ENCODE measurements at places on chromosomes 16 and 17.

DNA sequence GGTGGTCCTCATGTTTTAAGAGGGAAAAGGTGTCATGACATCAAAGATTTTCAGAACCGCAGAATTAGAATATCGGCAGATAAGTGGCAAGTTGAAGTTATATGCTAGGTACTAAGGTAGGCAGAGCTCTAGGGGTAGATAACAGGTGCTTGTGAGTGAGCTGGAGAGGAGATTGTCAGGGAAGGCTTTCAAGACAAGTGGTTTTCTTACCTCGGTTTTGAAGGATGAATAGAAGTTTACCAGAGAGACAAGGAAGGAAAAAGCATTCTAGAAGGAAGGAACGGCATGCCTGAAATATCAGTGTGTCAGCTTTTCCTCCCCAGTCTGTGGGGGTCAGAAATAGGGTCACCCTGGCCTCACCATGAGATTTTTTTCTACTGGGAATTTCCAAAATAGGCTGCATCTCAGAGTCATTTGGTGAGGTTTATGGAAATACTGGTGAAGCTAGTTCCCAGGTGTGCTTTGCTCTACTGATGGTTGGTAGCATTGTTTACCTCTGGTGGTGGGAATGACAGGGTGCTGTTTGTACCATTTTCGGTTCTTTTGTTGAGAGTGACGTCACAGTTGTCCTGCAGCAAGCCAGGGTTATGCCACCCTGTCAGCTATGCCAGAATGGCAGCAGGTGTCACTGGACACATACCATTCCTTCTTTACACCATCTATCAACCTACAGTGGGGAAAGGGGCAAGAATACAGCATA lies 112.5 kb downstream of the MSI2 start:
- no peak for DNase-seq

DNA sequence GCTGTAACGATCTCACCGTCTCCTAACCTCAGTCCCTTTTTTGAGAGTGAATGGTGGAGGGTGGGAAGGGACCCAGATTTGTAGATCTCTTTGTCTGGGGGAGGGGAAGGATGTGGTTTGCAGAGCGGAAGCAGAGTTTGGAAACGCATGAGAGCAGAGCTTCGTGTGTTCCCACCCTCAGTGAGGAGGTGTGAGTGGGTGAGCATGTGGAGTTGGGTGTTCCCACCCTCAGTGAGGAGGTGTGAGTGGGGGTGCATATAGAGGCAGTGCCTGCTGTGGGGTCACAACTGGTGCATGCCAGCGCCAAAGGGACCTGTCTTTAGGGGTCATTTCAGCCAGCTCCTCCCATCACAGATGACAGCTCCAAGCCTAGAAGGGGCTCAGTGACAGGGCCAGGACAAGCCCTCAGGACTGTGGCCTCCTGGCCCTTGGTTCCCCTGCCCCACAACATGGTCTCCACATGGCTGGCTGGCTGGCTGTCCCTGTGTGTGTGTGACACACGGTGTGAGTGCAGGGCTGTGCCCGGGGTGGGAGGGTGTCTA lies 1.8 kb upstream of the CISD3 start:
- DNase-seq, result peak; percentile 75

GRCh38 chr17:1078831-1079561 lies 82.1 kb downstream of the TIMM22 start:
- no peak for DNase-seq

DNA sequence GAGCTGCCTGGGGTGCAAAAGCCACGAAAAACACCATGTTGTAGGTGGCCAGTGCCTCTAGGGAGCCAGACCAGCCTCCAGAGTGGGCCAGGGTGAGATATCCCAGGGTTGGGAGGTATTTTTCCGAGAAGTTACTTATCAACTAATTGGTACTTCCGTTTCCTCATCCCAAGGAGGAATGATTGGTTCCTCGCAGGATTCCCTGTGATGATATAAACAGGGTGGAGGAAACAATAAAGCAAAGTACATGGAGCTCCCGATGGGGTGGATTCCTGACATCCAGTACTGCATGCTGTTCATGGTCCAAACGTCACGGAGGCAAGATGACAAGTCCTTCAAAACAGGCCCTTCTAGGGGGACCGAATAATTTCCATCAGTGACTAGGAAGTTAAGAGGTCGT lies 39.4 kb upstream of the FOXF1 start:
- DNase-seq, result no peak

DNA sequence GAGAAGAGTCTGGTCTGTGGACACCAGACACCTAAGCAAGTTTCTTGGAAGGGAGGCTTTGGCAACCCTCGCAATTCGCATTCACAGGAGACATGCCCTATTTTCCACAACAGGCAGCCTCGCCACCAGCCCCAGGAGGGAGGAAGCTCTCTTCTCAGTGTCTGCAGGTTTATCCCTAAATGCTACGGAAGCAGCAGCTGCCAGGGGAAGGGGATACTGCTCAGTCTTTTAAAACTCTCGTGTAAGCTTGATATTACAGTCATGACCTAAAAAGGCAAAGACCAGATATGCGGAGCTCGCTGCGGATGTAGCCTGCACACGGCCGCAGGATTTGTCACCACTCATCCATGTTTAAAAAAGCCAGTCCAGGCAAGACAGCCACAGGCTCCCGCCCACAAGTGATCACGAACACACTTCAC lies 159.2 kb upstream of the RPH3AL start:
- DNase-seq, result no peak

DNA sequence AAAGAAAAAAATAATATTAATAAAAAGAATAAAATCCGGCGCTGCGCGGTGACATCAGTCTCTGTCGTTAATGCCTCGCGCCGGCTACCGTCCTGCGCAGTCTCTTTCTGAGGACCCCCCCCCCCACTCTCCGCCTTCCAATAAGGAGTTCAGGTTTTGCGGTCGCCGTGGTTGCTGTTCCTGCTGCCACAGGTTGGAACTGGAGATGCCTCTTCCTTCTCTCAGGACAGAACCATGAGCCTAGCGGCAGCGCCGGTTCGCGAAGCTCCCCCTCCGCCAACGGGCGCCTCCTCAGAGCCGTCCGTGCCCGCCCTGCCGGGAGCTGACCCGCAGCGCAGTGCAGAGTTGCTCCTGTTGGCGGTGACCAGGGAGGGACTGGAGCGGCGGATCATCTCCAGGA lies 2093.4 kb downstream of the TP53TG3F start:
- no peak for DNase-seq

- peak; percentile 61 for DNase-seq
These were observed 13.1 kb downstream of the SLC22A31 start for GRCh38 chr16:89187032-89187769.

DNA sequence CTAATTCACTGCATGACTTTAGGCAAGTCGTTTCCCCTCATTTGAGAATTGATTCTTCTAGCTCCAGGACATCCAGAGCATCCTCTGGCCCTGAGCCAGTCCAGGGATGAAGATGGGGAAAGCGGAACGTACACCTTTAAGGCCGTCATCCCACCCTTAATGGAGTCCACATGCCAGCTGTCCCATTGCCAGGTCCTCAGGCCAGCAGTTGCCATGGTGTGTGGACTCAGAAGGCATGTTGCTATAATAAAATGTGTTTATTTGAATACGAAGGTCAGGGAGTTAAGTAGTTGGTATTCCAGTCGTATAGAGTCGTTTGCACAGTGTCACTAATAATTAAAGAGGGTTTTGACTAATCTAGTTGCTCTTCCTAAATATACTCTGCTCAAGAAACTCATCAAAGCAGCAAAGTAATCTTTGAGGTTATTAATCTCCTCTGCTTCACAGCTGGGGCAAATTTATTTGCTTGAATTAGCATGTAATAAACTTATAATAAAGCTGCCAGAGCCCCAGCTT lies 30.4 kb downstream of the CCDC182 start:
- no peak for DNase-seq

DNA sequence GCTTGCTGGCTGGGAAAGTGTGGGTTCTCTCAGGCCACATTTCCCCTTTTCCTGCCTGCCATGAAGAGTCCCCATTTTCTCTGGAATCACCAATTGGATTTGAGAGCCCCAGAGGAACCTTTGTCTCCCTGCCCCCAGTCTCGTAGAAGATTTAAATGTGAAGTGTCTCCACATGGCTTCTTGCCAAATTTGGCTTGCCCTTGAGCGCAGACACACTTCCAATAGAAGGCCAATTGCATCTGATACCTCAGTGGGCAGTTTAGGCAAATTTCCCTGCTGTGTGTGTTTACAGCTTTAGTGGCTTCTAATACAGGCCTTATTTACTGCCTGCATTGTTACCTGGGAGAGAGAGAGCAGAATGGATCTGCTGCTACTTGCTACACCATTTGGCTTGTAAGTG lies 29.7 kb downstream of the CDK5R1 start:
- DNase-seq, result no peak

DNA sequence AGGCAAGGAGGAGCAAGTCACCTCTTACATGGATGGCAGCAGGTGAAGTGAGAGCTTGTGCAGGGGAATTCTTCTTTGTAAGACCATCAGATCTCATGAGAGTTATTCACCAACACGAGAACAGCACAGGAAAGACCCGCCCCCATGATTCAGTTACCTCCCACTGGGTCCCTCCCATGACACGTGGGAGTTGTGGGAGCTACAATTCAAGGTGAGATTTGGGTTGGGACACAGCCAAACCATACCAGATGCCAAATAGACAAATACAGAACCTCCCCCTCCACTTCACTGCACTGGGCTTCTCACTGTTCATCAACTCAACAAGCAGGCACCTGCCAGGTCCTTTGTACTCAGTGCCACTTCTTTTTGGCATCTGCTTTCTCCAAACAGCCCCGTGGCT lies 100.2 kb downstream of the WSCD1 start:
- no peak for DNase-seq

GRCh38 chr16:12092544-12092921 lies 116.0 kb downstream of the SNX29 start:
- no peak for DNase-seq

GRCh38 chr16:66409156-66409555 lies 17.9 kb upstream of the BEAN1 start:
- no peak for DNase-seq

DNA sequence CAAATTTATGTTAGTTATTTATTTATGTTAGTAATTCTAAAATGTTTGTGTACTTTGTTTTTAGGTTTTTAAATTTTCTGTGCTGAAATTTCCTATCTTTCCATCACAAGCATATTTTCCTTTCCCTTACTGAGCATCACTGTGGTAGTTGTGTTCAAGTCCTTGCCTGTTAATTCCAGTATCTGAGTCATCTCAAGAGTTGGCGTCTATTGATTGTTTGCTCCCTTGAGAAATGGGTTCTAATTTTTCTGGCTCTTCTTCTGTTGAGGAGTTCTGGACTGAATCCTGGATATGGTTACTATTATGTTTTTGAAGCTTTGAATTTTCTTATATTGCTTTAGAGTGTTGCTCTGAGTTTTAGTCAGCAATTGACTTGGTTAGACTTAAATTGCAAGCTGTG lies 56.3 kb downstream of the GAN start:
- no peak for DNase-seq

DNA sequence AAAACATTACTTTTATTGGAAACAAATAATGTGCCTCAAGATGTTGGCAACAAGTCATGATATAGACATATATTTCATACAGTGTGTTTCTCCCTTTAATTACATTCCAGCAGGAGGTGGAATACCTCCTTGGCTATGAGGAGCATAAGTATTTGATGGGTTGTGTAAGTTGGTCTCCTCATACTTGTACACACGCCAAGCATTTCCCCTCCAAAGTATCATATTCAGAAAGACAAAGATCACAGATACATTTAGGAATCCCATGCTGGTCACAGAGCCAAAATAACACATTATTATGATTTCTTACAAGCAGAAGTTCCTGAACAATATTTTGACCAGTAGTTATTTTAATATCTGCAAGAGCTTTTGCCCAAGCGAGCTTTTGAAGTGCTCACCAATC lies 57.8 kb downstream of the WSB1 start:
- DNase-seq, result no peak

- no peak for DNase-seq
These were observed 479.3 kb downstream of the HS3ST3B1 start for GRCh38 chr17:14780097-14780651.

GRCh38 chr16:13560151-13560550 lies 359.8 kb upstream of the ERCC4 start:
- DNase-seq, result no peak

- no peak for DNase-seq
These were observed 18.8 kb downstream of the TAC4 start for GRCh38 chr17:49829026-49829425.

DNA sequence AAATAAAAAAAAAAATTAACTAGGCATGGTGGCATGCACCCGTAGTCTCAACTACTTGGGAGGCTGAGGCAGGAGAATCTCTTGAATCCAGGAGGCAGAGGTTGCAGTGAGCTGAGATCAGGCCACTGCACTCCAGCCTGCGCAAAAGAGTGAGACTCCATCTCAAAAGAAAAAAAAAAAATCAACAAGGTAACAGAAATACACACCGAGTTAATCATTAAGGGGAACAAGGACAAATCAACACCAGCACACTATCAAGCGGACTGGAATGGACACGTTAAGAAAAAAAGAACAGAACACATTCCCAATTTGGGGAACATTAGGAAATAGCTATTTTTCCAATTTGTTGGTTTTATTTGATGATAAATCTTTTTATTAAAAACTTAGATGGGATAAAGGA lies 28.4 kb upstream of the GLG1 start:
- DNase-seq, result no peak

GRCh38 chr16:55338646-55339045 lies 14.6 kb downstream of the IRX6 start:
- no peak for DNase-seq

DNA sequence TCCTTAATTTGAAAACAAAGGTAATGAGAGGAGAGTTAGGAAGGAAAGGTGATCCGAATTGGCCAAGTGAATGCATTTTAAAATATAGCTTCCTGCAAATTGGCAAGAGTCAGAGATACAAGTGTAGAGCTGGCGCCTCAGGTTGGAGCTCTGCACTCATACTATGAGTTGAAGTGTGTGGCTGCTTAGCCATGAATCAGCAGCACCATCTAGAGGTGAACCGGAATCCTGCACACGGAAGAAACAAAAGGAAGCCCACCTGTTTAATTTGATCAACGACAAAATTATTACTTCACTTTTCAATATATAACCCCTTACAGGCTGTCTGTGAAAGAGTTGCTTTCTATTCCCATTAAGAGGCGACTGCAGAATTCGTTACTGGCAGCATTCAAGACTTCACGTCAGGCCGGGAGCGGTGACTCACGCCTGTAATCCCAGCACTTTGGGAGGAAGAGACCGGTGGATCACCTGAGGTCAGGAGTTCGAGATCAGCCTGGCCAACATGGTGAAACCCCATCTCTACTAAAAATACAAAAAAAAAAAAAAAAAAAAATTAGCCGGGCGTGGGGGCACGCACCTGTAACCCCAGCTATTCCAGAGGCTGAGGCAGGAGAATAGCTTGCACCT lies 1253.7 kb upstream of the CDH8 start:
- DNase-seq, result no peak
